ENCODE measurements at places on chromosomes 2 and 18.

DNA sequence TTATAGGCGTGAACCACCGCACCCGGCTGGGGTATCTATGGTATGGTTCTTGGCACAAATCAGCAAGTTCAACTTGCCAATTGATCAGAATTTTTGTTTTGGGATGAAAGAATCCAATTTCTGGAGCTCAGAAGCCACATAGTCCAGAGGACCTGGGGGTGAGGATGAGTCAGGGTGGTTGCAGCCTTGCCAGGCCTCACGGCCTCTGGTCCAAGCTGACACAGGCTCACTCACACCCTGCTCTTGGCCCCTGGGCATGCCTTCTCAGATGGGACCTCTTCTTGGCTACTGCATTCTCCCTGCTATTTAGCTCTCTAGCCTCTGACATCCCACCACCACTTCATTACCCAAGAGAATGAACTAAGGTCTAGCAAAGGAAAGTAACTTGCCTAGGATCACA, 16.3 kb downstream of the CAPG start:
- no peak for DNase-seq

- no peak for DNase-seq
Observed at GRCh38 chr18:41128545-41128944, 826.5 kb upstream of the PIK3C3 start.

DNA sequence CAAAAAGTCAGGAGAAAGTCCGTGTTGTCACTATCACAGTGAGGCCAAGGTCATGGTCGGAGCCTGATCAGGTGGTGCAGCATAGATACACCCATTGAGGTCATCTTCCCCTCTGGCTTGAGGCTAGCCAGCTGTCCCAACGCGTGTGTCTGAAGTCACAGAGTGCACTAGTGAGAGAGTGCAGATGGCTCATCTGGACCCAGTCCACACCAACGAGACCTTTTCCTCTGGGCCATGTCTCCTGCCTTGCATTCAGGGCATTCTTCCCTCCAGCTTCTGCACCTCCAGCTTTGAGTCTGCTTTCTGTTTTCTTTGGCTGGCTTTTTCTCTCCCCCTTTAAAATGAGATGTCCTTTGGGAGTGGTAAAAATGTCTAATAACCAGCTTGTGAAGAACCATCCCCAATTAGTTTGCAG, 146.9 kb downstream of the TDRD15 start:
- no peak for DNase-seq

- no peak for DNase-seq
Observed at GRCh38 chr2:241686324-241686649, 328 bp downstream of the DTYMK start.

DNA sequence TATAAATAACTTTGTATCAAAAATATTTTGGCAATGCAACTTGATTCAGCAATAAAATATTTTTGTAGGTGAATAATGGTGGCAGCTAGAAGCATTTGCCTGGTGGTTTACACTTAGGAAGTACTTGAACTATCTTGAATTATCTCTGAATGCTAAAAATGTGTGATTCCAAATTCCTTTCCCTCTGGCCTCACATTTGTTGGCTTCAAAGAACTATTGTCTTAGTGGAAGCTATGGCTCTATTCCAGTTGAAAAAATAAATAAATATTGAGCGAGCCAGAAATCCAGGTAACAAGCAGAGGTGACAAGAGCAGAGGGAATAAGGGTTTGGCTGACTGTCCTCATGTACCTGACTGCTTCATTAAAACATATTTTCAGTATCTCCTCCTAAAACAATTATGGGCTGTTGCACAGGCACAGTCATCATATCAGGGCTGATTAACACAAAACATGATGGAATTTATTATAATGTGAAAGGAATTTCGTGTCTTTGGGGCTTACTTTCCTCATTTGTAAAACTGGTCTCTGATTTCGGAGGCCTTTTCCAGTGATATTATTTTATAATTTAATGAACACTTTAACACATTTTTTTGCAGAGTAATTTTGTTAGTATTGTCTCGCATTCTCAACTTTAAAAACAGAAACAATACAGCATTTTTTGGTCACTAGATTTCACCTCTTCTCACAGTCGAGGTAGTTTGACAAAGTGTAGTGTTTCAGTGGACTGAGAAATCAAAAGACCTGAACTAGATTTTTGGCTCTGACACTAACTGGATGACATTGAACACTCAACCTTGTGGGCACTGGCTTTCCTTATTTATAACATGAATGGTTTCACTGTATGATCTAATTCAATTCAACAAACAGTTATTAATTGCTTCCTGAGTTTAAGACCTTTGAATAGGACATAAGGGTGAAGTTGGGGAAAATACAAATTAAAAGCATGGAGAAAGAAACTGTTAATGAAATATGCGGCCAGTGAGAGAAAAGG, 7.8 kb upstream of the CAVIN2 start:
- DNase-seq, result no peak

DNA sequence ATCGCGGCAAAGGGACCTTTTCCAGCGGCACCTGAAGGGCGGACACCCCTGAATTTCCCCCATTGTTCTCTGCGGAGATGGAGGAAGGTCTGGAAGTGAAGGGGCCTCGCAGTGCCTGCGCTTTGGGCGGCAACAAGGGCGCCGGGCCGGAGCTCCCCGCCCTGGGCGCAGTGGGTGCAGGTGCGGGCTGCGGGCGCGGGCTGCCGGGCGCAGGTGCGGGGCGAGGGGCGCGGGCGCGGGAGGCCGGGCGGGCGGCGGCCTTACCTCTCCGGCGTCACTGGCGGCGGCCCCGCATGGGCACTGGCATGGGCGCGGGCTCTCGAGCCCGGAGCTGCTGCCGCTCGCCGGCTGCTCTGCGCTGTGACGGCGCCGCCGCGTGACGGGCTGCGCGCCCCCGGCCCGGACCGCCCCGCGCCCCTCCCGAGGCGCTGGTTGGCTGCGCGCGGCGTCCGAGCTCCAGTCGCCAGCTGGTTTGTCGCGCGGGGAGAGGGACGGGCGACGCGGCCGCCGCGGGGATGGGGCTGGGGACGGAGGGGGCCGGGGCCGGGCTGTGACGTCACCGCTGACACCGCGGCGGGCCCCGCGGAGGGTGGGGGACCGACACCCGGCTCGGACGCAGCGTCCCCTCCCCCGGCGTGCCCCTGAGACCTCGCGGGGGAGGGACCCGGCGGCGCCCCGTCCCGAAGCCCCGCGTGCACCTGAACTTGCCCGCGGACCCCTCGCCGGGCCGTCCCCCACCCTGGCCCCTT, at the start of gene KIF1A:
Gene KIF1A (minus strand): TSS at position 362 of the 749 bp plus-strand sequence. CDS start 22,467 bp downstream, outside the sequence.
- DNase-seq, result peak; percentile 89

- no peak for DNase-seq
Observed at GRCh38 chr2:168501466-168502065, 45.5 kb downstream of the CERS6 start.

- no peak for DNase-seq
Observed at GRCh38 chr2:69797836-69798289, 31.6 kb upstream of the GMCL1 start.

DNA sequence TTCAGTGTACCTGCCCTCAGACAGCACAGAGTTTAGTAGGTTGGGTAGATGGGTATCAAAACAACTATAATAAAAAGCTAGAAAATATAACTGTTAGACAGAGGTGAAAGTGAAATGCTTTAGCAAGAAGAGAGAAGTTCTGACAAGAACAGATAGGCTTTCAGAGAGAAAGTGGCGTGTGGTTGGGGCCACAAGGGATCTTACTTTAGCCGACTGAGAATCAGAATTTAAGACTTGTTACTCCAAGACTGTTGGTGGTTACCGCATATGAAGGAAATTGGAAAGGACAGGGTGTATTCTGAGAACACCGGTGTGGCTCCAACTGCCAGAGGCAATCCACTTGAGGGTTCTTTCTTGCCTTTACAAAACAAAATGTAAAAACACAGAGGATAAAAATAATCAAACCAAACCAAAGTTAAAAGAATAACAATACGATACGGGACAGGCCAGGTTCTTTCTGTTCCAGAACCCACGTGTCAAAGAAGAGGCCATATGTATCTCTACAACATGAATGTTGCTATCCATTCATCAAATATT, 44.4 kb upstream of the AGPS start:
- no peak for DNase-seq

DNA sequence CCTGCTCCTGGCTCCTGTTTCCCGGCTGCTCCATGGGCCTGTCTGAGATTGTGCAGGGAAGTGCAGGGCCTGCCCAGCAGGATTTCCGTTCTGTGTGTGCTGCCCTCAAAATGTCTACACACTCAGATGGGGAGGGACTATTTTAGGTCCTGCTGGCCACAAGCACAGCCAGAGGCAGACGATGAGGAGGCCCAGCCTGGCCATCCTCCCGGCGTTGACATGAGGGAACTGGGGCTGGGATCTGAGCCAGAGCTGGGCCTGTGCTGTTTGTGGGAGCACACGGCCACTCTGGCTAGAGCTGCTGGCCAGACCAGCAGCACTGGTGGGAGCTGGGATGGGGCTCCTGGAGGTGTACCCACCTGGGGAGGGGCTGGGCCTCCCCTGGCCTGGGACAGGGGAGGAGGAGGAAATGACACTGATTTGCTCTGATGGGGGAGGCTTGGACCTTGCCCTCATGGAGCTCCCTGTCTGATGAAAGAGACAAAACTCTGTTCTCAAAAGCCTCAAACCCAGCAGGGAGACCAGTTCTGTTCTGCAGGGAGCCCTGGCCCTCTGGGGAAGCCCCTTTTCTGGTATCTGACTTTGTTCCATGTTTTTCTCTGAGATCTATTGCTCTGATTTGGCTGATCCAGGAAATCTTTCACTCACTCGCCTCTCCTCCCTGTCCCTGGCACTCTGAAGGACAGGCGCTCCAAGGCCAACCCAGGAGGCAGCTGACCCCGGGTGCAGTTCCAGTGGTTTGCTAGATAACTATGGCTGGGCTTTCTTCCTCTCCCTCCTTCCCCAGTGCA, 161.8 kb downstream of the DYSF start:
- DNase-seq, result peak; percentile 43

- no peak for DNase-seq
Observed at GRCh38 chr2:58585233-58585632, 344.1 kb upstream of the FANCL start.
